ENCODE measurements at places on chromosomes 7 and 10.

DNA sequence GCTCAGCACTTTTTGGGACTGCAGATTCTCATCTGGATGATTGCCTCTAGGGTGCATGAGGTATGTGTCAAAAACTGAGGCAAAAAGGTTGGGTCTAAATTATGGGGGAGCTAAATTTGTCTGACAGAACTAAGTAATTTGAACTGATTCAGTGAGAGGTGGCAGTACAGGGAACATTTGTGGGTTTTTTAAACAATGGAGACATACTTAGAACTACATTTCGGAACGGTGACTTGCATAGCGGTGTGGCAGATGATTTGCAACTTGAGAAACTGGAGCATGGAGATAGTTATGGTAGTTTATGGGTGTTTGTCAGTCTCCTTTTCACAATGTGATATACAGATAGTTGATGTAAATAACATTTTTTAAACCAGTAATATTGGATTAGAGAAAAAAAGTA is 14.6 kb downstream of the TBC1D12 start:
- no peak for DNase-seq

- DNase-seq: no peak
Measured at GRCh38 chr10:9634466-9634865, 1383.2 kb upstream of the CELF2 start.

GRCh38 chr7:17105701-17106100 is 192.8 kb upstream of the AHR start:
- no peak for DNase-seq

- no peak for DNase-seq
Measured at GRCh38 chr10:61294131-61294530, 159.1 kb downstream of the TMEM26 start.

- DNase-seq: no peak
Measured at GRCh38 chr10:8590518-8590917, 536.0 kb downstream of the GATA3 start.

GRCh38 chr10:84429926-84430520 is 101.6 kb downstream of the CCSER2 start:
- peak; percentile 48 for DNase-seq

DNA sequence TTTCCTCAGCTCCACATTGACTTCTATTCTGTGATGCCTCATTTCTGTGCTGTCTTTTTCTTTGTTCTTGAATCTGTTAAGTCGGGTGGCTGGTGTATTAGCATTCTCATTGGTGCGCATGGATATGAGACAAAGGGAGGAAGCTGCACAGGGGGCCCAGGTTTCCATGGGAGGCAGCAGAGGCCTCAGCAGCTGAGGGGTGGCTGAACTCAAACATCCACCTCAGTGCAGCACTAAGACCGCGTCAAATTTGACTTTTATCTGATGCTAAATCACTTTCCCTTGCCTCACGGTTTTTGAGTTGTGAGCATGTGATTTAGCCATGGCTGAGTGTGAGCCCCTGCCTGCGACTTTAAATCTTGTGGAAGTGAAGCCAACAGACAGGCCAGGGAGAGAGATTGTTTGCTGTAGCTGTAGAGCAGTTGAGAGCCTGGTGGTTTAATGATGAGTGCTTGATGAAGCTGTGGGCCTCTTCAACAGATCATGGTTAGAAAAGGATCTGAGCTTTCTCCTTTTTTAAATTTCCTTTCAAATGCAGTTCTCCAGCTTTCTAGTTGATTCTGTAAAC is 193.3 kb upstream of the ZNF804B start:
- DNase-seq: no peak

DNA sequence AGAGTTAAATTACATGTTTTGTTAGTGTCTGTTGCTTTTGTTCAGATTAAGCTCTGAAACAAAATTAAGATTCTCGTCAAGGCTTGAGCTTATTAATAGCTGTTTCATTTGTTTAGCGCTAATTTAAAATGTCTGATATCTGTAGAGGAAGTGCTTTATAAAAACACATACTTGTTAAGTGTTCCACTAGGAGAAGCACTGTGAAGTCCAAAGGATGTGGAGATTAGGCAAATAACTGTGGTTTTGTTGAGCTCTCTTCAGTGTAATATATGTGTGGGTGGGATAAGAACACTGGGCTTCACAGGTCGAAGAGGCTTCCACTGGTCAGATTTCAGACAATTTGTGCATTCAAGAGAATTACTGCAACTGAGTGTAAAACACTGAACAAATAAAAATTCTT is 242.0 kb downstream of the AUTS2 start:
- no peak for DNase-seq

DNA sequence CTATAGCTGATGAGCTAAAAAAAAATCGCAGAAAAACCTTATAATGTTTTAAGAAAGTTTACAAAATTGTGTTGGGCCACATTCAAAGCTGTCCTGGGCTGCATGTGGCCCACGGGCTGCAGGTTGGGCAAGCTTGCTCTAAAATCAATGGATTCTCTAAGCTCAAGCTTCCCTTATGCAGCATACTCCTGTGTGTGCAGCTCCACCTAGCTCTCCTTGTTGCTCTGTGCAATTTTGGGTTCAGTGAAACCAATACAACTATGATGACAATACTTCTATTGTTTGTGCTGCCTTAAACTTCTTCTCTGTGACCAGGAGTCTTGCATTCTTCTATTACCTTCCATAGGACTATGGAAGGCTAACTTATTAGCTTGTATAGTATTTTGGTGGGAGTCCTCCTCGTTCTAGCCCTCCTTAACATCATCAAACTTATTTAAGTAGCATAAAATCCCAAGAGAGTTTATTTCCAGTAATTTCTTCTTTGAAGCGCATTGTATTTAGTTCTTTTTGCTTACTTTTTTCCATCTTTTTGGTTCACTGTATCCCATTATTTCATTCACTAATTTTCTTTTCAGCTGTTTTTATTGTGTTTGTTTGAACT is 170.9 kb upstream of the SMIM30 start:
- peak; percentile 5 for DNase-seq

DNA sequence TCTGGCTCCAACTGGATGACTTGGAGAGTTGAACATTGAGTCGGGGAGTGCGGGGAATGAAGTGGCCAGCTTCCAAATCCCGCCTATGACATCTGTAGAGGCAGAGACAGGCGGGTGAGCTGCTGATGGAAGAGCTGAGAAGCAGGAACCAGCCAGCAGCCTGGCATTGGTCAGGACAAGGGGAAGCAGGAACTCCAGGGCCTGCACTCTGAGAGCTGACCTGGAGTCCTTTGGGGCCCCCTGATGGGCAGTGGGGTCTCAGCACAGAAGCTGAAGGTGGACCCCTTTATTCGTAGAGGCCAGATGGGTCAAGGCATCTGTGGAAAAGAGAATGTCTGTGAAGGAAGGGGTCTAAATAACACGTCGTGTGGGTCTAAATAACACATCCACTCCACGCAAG is 57.0 kb downstream of the SEC61G start:
- DNase-seq: no peak

GRCh38 chr10:91665842-91666241 is 33.0 kb upstream of the PPP1R3C start:
- DNase-seq: no peak

DNA sequence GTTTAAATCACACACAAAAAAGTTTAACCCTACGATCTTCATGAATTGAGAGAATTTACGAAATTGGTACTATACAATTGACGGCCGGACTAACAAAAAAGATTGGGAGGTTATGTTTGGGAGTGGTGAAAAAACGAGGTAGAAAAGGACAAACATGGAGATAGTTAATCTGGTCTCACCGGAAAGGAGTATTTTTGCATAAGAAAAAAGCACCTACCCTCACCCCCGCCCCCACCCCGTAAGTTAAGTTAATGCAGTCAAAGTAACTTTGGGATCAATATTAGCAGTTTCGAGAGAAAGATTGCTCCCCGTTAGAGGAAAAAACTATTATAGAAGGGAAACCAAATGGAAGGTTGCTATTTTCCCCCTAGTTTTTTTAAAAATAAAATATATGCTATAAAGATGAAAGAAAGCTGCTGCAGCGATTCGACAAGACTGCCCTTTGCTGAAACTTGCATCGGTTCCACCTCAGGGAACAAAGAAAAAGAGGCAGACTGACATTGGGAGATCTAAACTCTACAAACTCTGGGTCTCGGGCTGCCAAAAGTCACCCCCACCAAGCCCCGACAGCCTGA is 3.5 kb downstream of the SP8 start:
- no peak for DNase-seq

- DNase-seq: no peak
Measured at GRCh38 chr10:19683960-19684359, 132.3 kb upstream of the PLXDC2 start.

GRCh38 chr7:44390701-44391100 is 65.3 kb upstream of the CAMK2B start:
- no peak for DNase-seq

DNA sequence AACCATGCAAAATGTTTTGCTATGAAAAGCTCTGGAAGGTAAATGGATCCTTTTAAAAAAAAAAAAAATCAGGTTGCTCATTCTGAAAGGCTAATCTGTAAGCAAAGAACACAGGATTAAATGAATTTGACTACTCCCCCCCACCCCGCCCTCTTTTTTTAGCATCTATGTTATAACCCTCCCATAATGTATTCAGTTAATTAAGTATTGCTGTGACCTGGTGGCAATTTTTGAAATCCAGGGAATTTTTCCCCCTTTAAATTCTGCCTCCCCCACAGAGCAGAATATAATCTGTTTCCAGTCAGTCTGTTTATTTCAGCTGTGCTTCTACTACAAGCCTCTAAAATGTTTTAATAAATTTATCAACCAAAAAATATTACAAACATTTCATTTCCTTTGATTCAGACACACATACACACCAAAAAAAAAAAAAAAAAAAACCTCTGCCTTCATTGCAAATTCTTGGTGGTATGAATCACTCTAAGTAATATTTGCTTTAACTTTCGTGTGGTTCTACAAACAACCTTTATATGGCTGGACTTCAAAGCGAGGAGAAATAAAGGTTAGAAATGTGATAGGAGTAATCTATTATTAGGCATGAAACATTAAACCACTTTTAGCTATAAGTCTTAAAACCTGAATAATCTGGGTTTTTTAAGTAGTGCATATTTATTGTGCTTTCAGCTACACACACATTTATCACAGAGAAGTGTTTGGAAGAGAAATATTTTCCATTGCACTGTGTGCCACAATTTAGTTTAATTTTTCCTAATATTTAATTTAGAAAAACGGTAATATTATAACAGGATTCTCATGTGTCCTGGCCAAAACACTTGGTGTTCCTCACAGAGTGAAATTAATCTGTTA is 64.4 kb upstream of the ARID5B start:
- no peak for DNase-seq

DNA sequence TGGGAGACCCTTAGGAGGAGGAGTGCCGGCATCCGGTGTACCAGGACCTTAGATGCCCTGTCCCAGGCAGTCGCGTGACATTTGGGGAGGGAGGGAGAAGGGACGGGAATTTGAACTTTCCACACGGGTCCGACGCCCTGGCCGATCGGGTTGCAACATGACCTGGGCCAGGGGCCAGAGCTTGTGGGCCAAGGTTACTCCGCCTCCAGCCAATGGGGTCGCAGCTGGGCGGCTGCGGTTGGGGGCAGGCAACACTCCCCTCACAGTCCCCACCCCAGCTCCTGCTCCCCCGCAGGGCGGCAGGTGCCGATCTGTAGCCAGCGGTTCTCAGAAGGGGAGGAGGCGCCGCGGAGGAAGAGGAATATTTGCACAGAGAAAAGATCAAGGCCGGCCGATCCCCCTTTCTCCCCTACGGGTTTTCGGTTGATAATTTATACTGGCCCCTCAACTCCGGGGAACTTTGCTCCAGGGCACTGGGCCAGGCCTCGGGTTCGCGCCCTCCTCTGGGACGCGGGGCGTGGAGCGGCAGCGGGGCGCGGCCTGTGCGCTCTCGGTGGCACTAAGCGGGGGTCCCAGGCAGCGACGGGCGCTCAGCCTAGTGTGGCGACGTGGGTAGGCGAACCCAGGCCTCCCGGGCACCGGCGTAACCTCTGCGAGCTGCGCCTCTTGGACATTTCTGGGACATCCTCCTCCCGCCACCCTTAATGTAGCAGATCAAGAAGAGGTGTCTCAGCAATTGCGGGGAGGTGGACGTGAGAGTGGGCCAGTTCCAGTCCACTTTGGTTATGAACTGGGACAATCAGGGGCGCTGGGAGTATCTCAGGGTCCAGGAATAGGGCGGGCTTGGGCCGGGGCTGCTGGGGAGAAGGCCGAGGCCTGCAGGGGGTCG is 1.2 kb downstream of the MLXIPL start:
- no peak for DNase-seq

DNA sequence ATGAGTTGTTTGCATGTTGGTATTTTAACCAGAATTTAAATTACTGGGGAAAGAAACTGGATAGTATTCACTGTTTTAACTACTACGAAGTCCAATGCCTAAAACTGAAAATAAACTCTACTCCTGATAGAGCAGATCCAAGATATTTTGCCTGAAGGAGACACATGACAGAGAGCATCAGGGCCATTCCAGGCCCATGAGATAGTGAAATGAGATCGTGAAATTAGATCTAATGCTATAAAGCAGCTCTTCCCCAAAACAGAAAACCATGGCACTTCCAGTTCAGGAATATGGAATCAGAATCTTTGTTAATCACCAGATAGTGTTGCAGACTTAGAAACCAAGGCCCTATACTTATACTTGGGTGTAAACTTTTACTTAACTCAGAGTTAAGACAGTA is 124.3 kb upstream of the CACNA2D1 start:
- no peak for DNase-seq

- no peak for DNase-seq
Measured at GRCh38 chr7:142774826-142775225, 4.1 kb downstream of the PRSS2 start.

DNA sequence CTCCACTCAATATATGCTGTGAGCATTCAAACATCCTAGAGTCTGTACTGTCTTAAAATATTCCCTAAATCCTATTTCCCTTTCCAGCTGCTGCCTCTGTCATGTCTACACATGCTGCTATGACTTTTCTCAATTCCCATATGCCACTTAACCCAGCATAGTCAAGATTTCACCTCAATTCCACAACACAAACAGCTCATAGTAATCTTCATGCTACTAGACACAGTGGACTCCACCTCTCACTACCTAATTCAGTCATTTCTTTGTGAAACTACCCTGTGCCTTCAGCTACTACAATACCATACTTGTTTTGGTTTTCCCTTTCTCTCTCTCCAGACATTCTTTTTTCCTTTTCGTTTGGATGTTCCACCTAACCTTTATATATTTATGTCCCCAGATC is 45.5 kb downstream of the GSAP start:
- DNase-seq: no peak

DNA sequence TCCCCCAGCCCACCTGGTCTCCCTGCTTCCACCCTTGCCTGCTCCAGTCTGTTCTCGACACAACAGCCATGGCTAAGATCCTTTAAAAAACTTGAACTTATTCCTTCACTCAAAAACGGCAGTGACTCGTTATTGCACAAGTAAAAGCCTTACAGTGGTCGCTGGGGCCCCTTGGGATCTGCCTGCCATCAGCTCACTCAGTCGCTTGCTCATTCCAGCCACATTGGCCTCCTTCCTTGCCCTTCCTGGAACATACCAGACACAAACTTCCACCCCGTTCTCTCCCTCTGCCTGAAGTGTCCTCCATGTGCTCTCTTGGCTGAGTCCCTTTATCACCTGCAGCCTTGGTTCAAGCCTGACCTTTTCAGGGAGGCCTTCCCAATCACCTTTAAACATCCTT is 4.7 kb downstream of the CCNY start:
- DNase-seq: no peak

DNA sequence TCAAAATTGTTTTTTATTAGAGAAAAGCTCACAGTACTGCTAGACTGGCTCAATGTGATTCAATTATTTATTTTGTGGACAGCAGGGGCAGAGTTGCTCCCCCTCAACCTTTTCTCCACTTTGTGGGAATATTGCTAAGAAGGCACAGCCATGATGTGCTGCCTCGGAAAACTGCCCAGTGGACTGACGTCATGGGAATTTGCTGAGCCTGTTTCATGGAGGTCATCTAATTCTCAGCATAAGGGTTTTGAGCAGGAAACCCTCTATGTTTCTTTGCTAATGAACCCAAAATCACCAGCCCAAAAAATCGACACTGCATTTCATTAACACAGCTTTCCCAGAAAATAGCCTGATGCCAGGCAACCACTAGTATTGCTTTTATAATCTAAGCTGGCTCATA is 228.8 kb upstream of the FAM3C start:
- DNase-seq: no peak
